ENCODE measurements at places on chromosomes 11 and 22. TPM values are rescaled to one million over a fixed set of nuclear protein-coding genes. Genes with fewer than 3 reads are reported as not detected.

DNA sequence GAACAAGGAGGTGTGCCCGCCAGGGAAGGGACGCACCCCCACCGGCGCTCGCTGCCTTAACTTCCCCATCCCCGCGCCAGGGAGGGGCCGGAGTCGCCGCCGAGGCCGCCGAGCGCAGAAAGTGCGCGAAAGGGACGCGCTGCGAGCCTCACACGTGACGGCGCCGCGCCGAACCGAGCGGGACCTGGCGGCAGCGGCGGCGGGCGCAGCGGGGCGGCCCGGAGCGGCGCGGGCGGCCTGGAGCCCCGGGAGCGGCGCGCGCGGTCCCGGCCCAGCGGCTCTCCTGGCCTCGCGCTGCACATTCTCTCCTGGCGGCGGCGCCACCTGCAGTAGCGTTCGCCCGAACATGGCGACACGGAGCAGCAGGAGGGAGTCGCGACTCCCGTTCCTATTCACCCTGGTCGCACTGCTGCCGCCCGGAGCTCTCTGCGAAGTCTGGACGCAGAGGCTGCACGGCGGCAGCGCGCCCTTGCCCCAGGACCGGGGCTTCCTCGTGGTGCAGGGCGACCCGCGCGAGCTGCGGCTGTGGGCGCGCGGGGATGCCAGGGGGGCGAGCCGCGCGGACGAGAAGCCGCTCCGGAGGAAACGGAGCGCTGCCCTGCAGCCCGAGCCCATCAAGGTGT lies at the start of gene SORL1:
SORL1 (plus strand) TSS at position 329 of the 623 bp plus-strand sequence; CDS start at position 347, 18 bp downstream.
- peak; percentile 82 for DNase-seq

DNA sequence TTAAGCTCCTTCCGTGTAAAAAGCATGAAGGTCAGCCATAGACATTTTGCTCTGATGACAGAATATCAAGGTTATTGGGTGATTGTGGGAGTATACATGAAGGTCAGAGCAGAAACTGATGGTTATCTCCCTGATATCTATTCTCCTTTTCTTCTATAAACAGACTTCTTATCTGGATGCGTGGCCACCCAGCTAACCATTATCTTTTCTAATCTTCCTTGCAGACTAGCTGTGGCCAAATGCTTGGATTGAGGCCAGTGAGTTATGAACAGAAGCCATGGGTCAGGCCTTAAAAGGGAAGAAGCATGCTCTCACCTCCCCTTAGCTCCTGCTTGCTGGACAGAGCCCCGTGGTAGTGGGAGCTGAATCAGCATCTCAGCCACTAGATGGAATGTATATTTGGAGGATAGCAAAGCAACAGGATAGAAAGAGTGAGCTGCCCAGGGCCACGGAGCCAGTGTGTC lies 31.3 kb upstream of the LRRC55 start:
- peak; percentile 30 for DNase-seq

GRCh38 chr22:20354238-20354975 lies 34.5 kb upstream of the DGCR6L start:
- no peak for DNase-seq

DNA sequence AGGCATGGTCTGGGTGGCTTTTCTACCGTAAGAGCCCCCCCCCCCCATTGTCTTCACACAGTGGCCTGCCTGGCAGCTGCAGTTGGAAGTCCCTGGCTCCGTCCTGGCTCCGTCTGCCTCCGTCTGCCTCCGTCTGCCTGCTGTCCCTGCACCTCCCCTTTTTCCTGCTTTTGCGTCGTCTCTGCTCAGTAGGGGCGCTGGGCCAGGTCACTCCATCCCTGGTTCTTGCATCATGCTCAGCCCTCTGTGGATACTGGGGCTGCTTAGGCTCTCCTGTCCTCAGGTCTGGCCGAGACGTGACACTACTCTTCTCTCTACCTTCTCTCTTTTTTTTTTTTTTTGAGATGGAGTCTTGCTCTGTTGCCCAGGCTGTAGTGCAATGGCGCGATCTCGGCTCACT lies 27.8 kb downstream of the AP2A2 start:
- DNase-seq, result no peak

- no peak for DNase-seq
Observed at GRCh38 chr11:70454197-70454767, 56.0 kb downstream of the CTTN start.

- no peak for DNase-seq
Observed at GRCh38 chr22:35172442-35172841, 84.9 kb upstream of the HMGXB4 start.

C11orf65 gene
- total RNA-seq, result not detected

All from GM23248 (cell line).